ENCODE measurements at places on chromosomes 13 and 19.

- no peak for DNase-seq
Observed at GRCh38 chr13:65985612-65986011, 1244.5 kb downstream of the PCDH9 start.

- no peak for DNase-seq
Observed at GRCh38 chr13:42486711-42487198, 87.2 kb upstream of the TNFSF11 start.

DNA sequence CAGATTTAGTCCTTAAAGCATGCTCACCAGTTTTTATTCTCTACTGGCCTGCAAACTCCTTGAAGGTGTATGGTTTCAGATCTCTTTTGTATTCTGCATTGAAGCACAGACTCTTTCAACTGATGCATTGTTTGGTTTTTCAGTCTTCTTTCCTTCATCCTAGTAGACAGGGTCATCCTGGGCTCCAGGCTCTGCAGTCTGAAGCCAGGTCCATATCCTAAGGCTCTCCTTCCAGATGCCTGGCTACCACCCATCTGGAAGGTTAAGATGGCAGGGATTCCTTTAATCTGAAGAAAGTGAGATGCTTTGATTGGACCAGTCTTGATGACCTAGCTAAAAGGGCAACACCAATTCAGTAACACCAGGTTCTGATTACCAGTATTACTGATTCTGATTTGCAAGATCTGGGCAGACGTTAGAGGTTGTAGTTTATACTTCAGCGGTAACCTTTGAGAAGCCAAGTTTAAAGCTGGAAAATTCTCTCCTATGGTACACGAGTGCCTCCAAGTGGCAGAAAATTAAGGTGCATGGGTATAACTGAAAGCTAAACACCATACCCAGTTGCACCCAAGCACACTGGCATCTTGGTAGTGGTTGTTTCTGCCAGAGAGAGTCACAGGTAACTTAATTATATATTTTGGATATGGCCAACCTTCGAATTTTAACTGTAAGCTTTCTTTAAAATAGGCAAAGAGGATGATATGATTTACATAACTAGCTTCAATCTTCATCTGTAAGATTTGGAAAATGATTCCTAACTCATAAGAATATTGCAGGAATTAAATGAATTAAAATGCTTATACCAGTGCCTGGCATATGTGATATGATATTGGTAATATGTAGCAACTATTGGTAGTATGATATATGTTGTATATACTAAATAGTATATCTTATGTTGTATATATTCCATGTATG, 1651.9 kb upstream of the MIR17HG start:
- peak; percentile 15 for DNase-seq

- no peak for DNase-seq
Observed at GRCh38 chr13:97257800-97258799, 36.0 kb downstream of the MBNL2 start.

- DNase-seq, result no peak
Observed at GRCh38 chr13:45852494-45852893, 941 bp upstream of the SIAH3 start.

- DNase-seq, result no peak
Observed at GRCh38 chr19:2212861-2213711, 23.0 kb downstream of the PLEKHJ1 start.

DNA sequence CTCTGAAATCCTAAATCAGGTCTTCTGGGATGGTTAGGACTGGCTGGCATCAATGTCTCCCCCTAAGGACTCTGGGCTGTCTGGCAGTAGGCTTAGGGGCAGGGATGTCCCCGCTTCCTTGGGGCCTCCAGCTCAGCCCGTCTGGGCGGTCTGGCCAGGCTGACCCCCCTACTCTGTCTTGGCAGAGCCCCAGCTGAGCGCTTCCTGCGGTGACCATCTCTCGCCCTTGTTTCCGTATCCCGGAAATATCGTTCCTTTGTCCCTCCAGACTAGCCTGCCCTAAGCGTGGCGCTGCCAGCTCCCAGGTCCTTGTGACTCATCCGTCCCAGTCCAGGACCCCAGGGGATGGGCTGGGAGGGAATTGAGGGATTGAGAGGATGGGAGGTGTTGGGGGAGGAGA, 11.3 kb downstream of the GTPBP3 start:
- no peak for DNase-seq

GRCh38 chr13:88042489-88042888, 371.3 kb downstream of the SLITRK5 start:
- DNase-seq, result no peak

DNA sequence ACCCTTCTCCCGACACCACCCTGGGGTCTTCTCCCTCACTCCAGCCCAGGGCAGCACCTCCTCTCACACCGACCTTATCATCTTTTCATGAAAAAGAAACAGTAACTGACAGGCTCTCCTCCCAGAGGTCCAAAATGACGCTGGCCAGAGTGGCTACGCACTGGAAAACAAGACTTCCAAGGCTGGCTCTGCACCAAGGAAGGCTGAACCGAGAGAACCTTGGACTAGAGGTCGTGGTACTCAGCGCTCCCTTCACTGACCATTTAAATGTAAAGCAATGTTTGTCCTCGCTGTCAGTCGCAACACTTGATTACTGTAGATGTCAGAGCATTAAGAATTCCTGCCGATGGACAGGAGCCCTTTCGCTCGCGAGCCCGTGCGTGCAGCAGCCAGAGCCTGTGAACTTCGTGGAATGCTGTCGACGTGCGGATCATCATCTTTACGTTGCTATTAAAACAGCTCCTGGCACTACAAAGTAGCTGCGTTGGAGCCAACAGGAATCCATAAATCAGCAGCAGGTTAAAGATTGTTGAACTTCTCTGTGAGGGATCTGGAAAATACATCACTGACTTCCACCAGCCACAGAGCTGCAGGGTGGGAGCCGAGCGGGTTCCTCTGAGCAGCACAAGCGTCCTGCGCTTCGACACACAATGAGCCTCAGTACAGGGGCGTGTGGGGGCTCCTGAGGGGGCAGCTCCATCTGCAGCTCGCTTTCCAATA, 125.5 kb upstream of the MCF2L start:
- DNase-seq, result peak; percentile 16

DNA sequence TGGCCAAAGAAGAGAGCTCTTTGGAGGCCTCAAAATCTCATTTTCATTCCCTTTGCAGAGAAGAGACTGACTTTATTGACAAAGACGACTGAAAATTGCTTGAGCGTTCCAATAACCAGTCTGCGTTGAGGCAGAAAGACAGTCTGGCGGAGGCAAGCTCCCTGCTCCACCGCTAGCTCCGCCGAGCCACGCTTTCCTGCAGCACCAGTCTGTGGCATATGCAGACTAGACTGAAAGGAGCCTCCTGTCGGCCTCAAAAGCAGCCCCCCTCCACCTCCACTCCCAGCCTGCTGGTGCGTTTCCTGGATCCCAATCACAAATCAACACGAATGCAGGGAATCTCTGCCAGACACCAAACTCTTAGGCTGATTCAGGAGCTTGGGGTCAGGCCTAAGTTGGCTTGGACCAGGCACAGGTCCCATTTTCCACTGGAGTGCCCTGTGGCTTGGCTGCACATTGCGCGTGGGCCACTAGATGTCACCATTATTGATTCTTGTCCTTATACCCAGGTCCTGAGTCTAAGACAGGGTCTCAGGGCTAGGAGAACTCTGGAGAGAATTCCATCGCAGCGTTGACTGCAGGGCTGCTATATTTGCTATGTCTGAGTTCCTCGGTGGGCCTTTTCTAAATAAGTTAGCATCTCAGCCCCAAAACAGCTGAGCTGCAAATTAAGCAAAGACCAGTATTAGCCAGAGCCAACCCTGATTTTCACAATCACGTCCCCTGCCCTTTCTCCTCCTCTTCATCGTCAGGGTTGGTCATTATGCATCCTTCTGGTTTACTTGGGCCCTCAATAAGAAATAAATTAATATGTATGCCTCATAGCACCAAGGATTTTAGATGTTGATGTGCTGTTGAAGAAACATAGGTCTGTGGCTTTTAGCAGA, 5.2 kb upstream of the ZNF507 start:
- no peak for DNase-seq

GRCh38 chr13:28347456-28348371, 147.2 kb downstream of the FLT1 start:
- DNase-seq, result no peak

- no peak for DNase-seq
Observed at GRCh38 chr19:41936416-41936850, 8.2 kb upstream of the ERFL start.

GRCh38 chr19:54633401-54633800, 3.1 kb downstream of the LILRB1 start:
- DNase-seq, result no peak

- DNase-seq, result no peak
Observed at GRCh38 chr13:109652531-109652930, 133.9 kb downstream of the IRS2 start.

DNA sequence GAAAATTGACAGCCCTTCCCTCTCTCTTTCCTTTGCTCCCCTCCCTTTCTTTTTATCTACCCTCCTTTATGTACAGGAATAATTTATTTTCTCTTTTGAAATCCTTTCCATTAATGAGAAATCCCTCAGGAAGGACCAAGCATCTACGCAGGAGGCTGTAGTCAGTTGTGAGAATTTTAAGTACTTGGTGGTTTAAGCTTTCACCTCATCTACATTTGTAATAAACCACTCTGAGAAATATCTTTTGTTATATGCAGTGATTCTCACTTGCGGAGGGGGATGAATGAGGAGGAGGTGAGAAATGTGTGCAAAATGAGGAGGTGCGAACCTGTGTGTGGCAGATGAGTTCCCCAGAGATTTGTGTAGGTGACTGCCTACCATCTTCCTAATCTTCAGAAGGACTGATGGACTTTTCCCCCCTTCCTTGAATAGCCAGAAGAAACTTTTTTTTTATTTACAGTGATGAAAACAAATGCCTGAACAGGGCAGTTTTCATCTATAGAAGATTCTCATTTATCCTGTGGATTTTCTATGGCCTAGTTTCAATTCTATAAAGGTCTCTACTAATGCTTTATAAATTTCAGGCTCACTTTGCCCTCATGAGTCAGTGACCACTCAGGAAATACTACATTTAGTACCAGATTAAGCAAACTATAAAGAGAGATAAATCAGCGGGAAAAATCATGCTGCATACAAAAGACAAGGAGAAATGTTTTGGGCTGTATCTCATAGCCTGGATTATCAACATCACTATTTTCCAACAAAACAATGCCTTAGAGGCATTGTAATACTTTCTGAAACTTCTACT, 118.3 kb downstream of the LHFPL6 start:
- DNase-seq, result no peak

- no peak for DNase-seq
Observed at GRCh38 chr19:51258165-51259160, 7.6 kb downstream of the SIGLECL1 start.

DNA sequence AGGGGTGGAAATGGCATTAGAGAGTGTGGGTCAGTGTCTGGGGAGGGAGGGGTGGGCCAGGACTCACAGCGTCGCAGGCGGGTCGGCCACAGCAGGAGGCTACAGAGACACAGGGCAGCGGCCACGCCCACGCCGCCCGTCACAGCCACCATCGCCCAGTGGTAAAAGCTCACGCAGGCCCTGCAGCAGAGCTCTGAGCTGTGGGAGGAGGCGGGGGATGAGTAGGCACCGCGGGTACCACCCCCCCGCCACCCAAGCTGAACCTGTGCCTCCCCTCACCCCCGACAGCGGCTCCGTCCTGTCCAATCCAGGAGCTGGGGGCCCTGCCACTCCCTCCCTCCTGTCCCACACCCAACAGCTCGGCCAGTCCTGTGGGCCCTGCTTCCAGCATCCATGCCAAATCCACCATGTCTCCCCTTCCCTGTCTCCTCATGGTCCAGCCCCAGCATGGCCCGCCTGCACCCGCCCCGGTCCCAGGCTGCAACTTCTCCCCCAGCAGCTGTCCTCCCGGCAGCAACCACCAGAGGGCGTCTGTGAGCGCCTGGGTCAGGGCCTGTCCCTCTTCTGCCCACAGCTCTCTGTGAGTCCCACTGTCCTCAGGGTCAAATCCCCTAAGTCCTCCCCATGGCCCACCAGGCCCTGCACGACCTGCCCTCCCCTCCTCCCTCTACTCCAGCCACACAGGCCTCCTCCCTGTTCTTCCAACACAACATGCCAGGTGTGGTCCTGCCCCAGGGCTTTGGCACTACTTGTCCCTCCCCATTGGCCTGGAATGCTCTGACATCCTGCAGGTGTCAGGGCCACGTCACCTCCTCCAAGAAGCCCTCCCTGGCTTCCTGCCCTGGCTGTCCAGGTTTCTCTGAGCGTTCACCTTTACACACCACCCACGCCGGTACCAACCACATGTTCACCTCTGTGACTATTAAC, 6.0 kb downstream of the TEKTIP1 start:
- DNase-seq, result no peak

- no peak for DNase-seq
Observed at GRCh38 chr13:72430923-72431322, 296.5 kb downstream of the MZT1 start.

DNA sequence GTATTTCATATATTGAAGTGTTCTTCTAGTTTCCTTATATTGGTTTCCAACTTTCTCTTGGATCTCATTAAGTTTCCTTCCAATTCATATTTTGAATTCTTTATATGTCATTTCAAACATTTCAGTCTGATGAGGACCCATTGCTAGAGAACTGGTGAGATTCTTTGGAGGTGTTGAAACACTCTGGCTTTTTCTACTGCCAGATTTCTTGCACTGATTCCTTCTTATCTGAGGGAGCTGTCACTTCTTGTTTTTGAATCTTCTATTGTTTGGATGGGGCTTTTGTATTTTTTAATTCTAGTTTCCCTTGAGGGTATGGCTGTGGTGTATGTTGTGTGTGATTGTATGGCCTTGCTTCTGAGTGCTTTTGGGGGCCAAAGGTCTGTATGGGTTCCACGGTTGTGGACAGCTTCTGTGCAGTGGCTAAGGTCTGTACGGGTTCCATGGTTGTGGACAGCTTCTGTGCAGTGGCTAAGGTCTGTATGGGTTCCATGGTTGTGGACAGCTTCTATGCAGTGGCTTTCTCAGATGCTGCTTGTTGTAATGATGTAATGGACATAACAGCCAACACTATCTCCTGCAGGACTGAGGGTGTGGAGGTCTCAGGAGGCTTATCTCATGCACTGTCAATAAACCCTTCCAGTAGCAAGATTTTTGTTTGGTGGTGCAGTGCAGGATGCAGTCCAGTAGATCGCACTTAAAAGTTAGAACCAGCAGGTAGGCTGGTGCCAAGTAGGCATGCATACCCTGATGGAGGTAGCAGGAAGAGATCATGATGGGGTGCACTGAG, 36.8 kb downstream of the ACSBG2 start:
- no peak for DNase-seq

- DNase-seq, result no peak
Observed at GRCh38 chr13:113597391-113598080, 13.0 kb downstream of the TFDP1 start.

GRCh38 chr19:12778017-12778904, 2.9 kb upstream of the HOOK2 start:
- no peak for DNase-seq

- DNase-seq, result peak; percentile 79
Observed at GRCh38 chr19:49937750-49938381, 8.6 kb upstream of the NUP62 start.

DNA sequence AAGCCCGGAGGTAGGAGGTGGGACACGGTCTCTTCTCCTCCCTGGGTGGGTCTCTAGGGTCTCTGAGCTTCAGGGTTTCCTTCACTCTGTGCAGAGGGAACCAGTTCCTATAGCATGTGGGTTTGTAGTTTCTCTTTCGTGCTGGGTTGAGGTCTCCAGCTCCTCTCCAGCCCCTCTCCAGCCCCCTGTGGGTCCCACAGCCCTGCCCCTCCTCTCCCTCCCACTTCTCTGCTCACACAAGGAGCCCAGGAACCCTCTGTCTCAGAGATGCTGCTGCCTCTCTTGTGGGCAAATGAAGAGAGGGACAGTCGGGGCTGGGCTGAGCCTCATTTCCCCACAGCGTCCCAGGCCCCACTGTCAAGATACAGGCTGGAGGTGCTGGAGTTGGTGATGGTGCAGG, 1.4 kb downstream of the SIGLEC7 start:
- no peak for DNase-seq

- DNase-seq, result peak; percentile 30
Observed at GRCh38 chr13:99263126-99263785, 5.1 kb upstream of the GPR18 start.

- DNase-seq, result no peak
Observed at GRCh38 chr19:48553676-48554384, 1.9 kb downstream of the SULT2B1 start.
